Fibroblast of lung (primary cell): ENCODE measurements at places on chromosomes 6 and 20.

DNA sequence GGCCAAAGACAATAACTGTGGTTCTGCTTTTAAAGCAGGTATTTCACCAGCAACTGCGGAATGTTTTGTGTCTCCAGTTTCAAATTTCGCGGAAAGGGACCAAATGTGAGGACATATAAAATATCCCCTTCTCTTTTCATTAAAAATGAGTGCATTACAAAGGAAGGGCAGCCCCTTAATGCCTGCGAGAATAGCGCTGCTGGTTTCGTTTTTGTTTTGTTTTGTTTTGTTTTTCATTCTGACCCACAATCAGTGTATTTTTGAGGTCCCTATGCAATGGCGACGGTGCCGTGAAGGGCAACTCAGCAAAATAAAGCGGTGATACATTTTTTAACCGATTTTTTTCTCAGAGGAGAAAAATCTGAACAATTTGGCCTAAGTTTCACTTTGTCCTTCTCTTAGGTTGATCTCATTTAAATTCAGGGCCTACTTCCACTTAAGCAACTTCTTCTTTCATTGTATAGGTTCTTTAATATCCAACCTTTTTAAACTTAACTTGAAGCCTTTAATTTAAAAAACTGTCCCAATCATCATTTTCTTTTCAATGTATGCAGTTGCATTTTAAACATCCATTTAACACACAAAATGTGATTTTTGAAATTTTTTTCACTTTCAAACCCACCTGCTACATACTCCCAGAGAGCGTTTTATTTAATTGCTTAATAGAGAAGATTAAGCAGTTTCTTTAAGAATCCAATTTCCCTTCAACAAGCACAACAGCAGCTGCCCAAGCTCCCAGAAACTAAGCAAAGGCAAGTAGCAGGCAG, 2.9 kb upstream of the HIVEP2 start:
- peak; percentile 58 for DNase-seq

GRCh38 chr6:16659466-16660156, 101.6 kb downstream of the ATXN1 start:
- DNase-seq, result no peak

GRCh38 chr6:167714152-167714551, 112.6 kb upstream of the AFDN start:
- no peak for DNase-seq

GRCh38 chr6:130766239-130767144, 60.7 kb upstream of the SMLR1 start:
- no peak for DNase-seq

GRCh38 chr6:133671376-133671775, 217.5 kb upstream of the TCF21 start:
- no peak for DNase-seq

DNA sequence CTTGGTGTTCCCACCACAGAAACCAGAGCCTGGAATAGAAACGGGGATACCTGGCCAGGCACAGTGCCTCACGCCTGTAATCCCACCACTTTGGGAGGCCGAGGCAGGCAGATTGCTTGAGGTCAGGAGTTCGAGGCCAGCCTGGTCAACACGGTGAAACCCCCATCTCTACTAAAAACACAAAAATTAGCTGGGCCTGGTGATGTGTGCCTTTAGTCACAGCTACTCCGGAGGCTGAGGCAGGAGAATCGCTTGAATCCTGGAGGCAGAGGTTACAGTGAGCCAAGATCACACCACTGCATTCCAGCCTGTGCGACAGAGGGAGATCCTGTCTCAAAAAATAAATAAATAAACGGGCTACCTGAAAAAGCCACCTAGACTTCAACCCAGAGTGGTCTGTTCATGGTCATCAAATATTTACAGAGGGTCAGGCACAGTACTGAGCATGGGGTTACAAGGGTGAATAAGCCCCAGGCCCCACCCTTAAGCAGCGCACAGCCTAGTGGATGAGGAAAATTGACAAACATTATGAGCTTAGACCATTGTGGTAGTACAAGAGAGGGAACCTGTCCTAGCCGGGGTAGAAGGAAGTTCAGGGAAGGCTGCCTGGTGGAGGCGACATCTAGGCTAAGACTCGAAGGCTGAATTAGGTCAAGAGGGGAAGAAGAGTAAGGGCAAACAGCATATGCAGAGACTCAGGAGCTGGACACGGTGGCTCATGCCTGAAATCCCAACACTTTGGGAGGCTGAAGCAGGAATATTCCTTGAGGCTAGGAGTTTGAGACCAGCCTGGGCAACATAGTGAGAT, 7.2 kb upstream of the PCIF1 start:
- DNase-seq, result no peak

- peak; percentile 62 for DNase-seq
These were observed 74.5 kb upstream of the ZNF184 start for GRCh38 chr6:27547157-27548075.
